Right ventricle myocardium superior (tissue), 1 donor: ENCODE measurements at places on chromosomes 6 and 20. TPM values are rescaled to one million over a fixed set of nuclear protein-coding genes. Genes with fewer than 3 reads are reported as not detected.

DNAAF9 gene
- total RNA-seq, result 20.4 TPM

LIN28B gene
- not detected for total RNA-seq

TCEA2 gene
- 34.6 TPM for total RNA-seq

TDRD6 gene
- total RNA-seq, result 0.32 TPM

PACRG gene
- 7.4 TPM for total RNA-seq

CPNE5 gene
- total RNA-seq, result 10.0 TPM

SLC22A7 gene
- total RNA-seq, result not detected

FOXF2 gene
- total RNA-seq, result 0.16 TPM

CLPSL1 gene
- not detected for total RNA-seq

GPR6 gene
- total RNA-seq, result not detected

ADGRF1 gene
- total RNA-seq, result not detected
